ENCODE measurements at places on chromosomes 5 and 9. TPM values are rescaled to one million over a fixed set of nuclear protein-coding genes. Genes with fewer than 3 reads are reported as not detected.

Gene NME5
- 0.43 TPM for total RNA-seq

Gene MEGF10
- 0.54 TPM for total RNA-seq

Gene SEMA5A
- 351 TPM for total RNA-seq

Gene SLC1A1
- 3.9 TPM for total RNA-seq

Gene PCDHB16
- 0.11 TPM for total RNA-seq

Gene OSMR
- 10.4 TPM for total RNA-seq

Gene TMOD1
- not detected for total RNA-seq

Gene SELENOP
- 1.2 TPM for total RNA-seq

Gene TUSC1
- total RNA-seq: 18.1 TPM

Gene SLC22A4
- 4.3 TPM for total RNA-seq

Measured in placental epithelial cell (primary cell).